ENCODE measurements at places on chromosomes 12 and 14. TPM values are rescaled to one million over a fixed set of nuclear protein-coding genes. Genes with fewer than 3 reads are reported as not detected.
A peak's percentile ranks its signal among the peaks of the same experiment; 100 is the strongest.

DNA sequence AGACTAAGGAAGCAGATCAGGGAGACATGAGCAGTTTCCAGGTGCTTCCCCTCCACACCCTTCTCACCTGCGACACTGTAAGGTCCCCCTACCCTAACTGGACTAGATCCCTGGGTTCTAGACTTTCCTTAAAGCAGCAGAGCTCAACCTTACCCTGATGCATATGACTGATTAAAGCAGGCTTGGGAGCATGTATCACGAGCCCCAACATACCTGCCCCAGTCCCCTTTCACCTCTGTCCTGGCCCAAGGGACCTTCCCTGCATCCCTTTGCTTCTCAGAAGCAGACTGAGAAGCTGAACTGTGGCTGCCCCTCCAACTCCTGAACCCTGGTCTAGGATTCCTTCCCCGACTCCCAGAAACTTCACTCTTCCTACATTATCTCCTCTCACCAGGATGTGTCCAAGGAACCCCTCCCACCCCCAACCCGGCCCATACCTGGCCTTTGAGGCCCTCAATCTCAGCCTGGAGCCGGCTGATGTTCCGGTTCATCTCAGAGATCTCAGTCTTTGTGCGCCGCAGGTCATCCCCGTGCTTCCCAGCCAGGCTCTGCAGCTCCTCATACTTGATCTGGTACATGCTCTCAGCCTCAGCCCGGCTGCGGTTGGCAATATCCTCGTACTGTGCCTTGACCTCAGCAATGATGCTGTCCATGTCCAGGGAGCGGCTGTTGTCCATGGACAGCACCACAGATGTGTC lies 5.4 kb downstream of the KRT8 start:
- DNase-seq: no peak

DNA sequence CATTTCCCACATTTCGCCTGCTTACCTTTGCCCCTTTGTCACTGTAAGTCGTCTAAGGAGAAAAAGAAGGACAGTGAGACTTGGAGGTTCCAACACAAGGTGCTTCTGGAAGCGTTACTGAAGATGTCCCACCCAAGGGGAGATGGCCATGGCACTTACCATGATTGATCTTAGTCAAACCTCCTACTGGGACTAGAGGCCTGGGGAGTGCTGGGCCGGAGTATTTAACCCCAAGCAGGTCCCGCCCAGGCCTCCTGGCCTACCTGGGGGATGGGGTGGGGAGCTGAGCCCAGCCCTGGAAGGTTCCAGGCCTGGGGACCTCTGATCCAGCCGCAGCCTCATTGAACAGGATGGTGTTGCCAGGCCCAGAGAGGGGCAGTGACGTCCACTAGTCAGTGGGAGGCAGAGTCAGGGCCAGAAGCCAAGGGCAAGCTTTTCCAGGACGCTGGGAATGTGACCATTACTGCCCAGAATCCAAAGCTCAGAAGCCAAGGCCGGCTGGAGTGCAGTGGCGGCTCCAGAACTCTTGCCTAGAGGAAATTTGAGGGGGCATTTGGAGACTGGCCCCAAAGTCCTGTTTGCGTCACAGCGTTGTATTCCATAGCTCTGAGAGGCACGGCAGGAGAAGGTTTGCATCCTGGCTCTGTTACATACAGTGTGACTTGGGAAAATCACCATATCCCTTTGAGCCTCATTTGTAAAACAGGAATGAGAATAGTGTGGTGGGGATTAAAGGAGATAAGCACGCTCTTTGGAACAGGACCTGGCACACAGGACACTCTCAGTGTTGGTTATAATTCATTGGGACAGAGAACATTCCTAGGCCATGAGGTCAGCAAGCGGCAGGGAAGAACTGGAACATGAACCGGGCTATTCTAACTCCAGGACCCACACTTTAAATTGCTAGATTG lies at the start of gene HPD:
Gene HPD, minus strand, starts transcription at position 198 of the 911 bp plus-strand sequence. Its CDS starts 36 bp downstream, at position 162.
- DNase-seq: peak; percentile 76

DNA sequence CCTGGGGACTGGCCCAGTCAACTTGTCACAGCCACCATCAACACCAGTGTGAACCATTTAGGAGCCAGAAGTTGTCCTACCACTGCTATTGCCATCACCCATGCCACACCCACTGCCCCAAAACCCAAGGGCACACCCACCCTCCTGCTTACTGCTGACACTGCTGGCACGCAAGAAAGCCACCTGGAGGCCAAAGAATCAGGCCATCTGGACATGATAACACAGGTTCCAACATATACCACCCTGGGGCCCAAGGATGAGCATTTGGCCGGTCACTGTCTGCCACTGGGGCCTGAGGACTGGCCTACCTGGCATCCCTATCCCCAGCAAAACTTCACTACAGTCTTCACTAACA lies 181.6 kb downstream of the MYRFL start:
- no peak for DNase-seq

GRCh38 chr14:61475316-61475715 lies 153.9 kb downstream of the PRKCH start:
- peak; percentile 84 for DNase-seq

GRCh38 chr14:56598519-56598918 lies 18.9 kb downstream of the TMEM260 start:
- DNase-seq: no peak

Gene ERH
- 189 TPM for total RNA-seq

Gene TMEM19
- total RNA-seq: 43.9 TPM

GRCh38 chr12:19200261-19200660 lies 70.7 kb downstream of the PLEKHA5 start:
- peak; percentile 73 for DNase-seq

Gene MMP17
- 1.4 TPM for total RNA-seq

Gene ABCC9
- total RNA-seq: 5.6 TPM

Gene OR6C4
- not detected for total RNA-seq
